Renal cortex interstitium (tissue), 15 donors: ENCODE measurements at places on chromosomes 6 and 20.

- DNase-seq = no peak
These were observed 16.9 kb upstream of the ELMO2 start for GRCh38 chr20:46423342-46423741.

GRCh38 chr20:11394145-11394833 lies 523.4 kb upstream of the BTBD3 start:
- DNase-seq = no peak

DNA sequence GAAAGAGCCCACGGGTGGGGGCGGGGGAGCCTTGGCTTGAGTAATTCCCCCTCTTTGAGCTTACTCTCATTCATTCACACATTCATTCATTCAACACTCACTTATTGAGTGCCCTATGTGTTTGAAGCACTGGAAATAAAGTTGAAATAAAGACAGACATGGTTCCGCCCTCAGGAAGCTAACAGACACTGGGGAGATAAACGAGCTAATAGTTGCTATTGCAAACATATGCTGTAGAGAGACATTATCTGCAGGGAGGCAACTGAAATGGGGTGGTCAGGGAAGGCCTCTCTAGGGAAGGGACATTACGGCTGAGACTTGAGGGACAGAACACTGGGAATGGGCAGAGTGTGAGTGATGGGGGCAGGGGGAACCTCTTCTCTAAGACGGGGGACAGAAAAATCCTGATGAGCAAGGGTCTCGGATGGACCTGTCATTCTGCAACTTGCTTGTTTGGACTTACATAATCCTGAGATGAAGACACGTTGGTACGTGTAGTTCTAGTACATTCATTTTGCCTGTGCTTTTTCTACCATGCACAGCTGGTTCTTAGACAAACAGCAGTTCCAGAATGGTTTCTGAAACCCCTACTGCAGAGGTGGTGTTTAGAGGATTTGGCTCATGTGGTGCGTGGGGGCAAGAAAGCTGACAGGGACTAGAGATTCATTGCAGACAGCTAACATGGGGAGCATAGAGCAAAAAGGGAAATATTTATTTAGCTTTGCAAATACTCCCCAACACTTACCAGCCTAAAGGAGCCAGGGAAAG lies 71.1 kb upstream of the BLCAP start:
- no peak for DNase-seq

- no peak for DNase-seq
These were observed 204.0 kb downstream of the DLL1 start for GRCh38 chr6:170086639-170087420.

GRCh38 chr6:10386220-10386619 lies 28.7 kb downstream of the TFAP2A start:
- DNase-seq = no peak

- DNase-seq = no peak
These were observed 210.5 kb downstream of the ERMARD start for GRCh38 chr6:169961772-169962561.

DNA sequence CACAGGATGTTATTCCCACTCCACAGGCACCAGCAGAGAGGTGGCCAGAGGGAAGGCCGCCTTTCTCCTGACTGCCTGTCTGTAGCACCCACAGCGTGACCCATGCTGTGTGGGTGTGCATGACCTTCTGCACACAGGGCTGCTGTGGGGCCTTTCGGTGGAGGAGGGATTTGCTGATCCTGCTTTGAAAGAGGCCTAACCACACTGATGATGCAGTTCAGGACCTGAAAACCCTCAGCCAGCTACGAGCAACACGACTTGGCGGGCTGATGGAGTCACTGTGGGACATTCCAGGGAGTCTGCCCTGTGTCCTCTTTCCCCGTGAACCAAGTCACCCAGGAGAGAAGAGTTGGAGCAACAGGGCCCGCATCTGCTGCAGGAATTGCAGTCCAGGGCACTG lies 49.1 kb downstream of the SYTL3 start:
- no peak for DNase-seq

- no peak for DNase-seq
These were observed 9.2 kb downstream of the CPNE5 start for GRCh38 chr6:36829919-36830544.

DNA sequence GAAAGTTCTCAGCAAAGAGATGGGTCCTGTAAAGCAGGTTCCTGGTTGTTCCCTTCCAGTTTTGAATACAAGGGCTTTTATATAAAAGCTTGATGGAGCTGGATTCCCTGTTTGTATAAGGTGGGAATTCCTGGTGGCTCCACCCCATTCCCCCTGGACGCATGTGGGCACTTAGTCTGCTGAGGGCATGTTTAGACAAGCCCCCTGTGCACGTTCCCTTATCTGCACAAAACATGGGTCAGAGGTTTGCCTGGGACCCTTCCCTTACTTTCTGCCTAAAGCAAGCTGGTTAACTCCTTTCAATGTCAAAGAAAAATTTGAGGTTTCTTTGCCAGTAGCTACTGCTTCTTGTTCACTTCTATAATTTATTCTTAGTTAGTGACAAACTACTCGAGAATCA lies 181.1 kb downstream of the BCKDHB start:
- DNase-seq = no peak

- DNase-seq = no peak
These were observed 553.4 kb upstream of the EPHA7 start for GRCh38 chr6:93972791-93973190.

GRCh38 chr20:23823621-23824324 lies 2.8 kb downstream of the CST2 start:
- no peak for DNase-seq

DNA sequence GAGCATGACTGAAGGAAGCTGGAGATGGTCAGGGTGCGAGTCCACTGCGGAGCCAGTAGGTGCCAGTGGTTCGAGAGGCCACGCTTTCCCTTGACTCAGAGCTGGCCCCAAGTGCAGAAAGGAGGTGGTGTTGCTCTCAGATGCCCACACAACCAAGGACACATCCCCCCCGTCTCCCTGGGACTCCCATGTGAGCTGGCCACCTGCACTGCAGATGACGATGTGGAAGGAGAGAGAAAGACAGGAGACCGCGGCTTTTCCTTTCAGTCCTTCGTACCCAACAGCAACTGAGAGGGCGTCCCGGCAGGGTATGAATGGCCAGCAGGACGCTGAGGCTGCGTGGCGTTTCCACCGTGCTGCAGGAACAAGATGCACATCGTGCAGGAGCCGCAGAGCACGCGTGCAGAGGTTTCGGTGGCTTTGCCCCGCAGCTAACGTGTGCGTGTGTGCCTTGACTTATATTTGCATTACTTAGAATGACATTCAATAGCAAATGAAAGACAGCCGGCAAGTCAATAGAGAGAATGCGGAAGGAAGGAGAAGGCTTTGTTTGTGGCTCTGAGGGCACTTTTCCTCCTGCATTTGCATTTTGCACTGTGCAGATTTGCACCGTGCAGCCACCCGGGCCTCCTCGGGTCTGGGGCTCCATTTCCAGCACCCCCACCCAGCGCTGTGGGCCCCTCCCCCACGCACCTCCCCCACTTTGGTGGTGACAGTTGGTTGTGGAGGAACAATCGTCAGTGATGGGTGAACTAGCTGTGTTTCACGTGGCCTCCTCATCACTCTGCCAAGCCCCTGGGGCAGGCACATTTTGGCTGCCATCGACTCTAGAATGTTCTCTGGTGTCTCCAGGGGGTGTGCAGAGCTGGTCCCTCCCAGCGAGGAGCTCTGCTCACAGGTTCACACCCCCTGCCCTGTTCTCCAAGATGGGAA lies 26.4 kb upstream of the BHLHE23 start:
- DNase-seq = no peak

GRCh38 chr20:50587291-50587961 lies 77.2 kb downstream of the PTPN1 start:
- no peak for DNase-seq

DNA sequence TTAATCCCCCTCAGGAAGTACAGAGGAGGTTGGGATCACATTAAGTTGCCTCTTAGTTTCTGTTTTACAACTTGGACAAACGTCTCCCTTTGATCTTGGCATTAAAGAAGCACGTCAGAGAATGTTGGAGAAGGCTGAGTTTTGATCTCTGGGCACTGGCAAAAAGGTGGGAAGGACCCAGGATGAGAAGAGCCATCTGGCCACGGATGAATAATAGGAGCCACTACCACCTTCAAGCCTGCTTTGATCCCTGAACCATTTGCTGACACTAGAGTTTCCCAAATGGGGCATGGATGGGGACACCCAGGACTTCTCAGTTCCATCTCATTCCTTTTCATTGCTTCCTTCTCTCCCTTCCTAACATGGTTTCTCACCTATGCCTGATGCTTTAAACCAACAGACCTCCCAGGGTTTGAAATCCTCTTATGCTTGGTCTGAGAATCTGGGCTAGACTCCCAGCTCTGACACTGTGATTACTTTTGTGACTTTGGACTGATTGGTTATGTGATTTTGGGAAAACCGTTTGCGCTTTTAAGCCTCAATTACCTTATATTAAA lies 5.8 kb downstream of the TM9SF4 start:
- DNase-seq = no peak

- no peak for DNase-seq
These were observed 568.2 kb downstream of the HDGFL1 start for GRCh38 chr6:23137611-23138010.

DNA sequence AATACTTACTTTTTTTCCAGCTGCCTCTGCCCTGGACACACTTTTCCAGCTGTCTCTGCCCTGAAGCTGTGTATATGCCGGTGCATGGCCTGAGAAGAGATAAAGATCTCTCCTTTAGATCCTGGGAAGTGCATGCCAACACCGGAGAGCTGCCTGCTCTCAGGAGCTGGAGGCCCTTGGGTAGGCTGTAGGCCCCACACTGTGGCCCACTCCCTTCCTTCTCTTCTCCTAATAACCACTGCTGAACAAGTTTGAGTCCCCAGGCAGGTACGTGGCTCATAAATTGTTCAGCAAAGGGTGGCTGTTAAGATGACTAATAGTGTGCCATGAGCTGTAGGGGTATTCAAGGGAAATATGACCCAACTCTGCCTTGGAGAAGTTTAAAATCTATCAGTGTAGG lies 102.5 kb downstream of the CD24 start:
- no peak for DNase-seq

DNA sequence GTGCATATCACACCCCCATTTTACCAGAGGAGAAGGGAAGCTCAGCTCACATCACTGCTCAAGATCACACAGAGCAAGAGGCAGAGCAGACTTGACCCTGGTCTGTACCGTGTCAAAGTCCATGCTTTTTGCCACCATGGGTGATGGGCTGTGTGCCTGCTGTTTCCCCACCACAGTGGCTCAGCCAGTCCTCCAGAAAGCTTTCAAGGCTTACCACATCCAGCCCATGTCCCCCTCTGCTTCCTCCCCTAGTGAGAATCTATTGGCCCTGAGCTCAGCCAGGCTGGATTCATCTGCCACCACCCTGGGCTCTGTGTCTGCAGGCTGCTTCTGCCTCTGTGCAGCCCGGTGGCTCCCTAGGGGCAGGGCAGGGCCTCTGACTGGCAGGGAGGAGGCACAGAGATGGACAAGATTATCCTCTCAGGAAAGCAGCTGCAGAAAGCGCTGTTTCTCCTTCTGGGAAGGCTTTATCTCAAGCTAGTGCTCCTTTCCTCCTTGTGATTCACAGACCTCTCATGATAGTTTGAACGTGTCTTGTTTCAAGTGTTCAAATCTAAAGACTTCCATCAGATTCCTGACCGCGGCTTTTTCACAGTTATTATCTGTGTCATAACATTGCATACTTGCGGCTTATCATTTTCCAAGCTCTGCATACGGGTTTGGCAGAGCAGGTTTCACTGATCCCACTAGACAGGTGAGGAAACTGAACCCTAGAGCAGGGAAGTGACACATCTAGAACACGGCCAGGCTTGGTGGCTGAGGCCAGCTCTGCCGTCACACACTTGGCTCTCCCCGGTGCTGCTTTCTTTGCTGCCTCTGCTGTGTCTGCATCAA lies 37.4 kb downstream of the VEGFA start:
- no peak for DNase-seq

DNA sequence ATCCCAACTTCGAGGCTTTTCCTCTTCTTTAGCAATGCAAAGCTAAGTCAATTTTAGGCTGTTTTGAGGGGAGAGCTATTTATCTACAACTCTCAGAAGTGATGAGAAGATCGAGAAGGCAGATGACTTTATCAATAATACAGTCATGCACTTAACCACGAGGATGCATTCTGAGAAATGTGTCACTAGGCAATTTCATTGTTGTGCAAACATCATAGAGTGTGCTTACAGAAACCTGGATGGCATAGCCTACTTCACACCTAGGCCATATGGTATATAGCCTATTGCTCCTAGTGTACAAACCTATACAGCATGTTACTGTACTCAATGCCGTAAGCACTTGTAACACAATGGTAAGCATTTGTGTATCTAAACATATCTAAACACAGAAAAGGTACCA lies 66.6 kb downstream of the PRND start:
- DNase-seq = no peak

DNA sequence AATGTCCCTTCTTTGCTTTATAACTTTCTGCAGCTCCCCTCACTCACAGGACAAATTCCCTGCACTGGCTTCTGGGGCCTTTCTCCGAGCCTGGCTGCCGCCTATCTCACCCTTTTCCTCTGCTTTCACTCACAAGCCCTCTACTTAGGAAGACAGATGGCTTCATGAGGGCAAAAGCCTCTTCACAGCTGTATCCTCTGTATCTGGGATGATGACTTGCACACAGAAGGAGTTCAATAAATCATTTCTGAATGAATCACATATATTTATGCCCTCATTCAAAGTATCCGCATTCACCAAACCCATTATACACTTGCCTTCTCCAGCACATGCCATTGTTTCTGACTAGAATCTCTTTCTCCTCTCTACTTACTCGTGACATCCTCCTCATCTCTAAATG lies 159.0 kb upstream of the RIPOR2 start:
- no peak for DNase-seq

GRCh38 chr6:14547284-14547998 lies 429.9 kb downstream of the CD83 start:
- no peak for DNase-seq

DNA sequence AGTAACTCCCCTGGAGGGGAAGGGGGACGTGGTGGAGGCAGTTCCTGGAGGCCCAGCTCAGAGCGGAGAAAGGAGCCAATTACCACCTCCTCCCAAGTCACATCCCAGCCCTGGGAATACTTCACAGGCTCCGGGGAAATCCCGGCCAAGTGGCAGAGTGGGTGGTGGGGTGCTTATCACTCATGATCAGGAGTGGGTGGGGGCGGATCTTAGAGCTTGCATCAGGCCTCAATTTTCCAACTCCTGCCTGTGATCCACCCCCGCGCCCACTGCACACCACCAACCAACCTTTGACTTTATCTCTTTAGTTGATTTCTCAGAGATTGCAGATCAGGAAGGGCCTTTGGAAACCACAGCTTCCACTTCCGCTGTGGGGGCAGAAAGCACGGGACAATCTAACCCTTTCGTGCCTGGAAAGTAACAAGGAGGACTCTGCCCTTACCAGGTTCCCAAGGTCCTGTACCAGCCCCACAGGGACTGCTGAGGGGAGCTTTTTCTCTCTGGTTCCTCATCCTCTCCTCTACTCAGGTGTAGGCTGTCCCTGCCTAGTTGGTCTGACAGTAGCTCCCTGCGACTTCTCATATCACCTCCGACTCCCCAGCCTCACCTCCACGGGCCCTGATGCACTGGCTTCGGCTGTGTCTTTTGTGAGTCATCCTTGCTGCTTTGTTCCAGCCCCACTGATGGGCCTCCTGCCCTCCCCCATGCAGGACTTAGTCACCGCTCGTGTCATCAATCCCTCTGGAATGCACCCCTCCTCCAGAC lies 24.9 kb upstream of the IER3 start:
- DNase-seq = no peak

- DNase-seq = no peak
These were observed 153.1 kb upstream of the INSM1 start for GRCh38 chr20:20214757-20215275.

GRCh38 chr6:126764104-126764503 lies 354.4 kb upstream of the RSPO3 start:
- DNase-seq = no peak

GRCh38 chr6:169254456-169255316 lies 1.0 kb upstream of the THBS2 start:
- DNase-seq = no peak

GRCh38 chr20:62791301-62792181 lies 4.7 kb upstream of the MRGBP start:
- no peak for DNase-seq
